ENCODE measurements at places on chromosomes 12 and 14.

DNA sequence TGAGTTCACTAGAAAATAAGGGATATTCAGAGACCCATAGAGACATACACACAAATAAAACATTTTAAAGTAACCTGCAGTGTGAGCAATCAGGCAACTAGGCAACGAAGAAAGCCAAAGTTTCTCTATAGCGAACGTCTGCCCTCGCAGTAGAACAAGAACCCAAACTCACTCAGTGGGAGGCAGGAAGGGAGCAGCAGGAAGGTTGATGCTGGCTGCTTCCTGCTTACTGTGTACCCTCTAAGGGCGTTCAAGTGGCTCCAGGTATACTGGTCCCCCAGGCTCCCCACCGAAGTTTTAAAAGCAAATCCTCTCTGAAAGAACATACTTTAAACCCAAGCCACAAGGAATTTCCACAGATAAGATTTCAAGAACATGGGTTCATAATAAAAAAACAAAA is 249.3 kb downstream of the FOXN3 start:
- no peak for DNase-seq

- no peak for DNase-seq
Observed at GRCh38 chr12:4539167-4539870, 629 bp downstream of the RAD51AP1 start.

- DNase-seq, result no peak
Observed at GRCh38 chr14:26444822-26445221, 153.0 kb downstream of the NOVA1 start.

- DNase-seq, result no peak
Observed at GRCh38 chr14:93965287-93965821, 11.0 kb downstream of the ASB2 start.

DNA sequence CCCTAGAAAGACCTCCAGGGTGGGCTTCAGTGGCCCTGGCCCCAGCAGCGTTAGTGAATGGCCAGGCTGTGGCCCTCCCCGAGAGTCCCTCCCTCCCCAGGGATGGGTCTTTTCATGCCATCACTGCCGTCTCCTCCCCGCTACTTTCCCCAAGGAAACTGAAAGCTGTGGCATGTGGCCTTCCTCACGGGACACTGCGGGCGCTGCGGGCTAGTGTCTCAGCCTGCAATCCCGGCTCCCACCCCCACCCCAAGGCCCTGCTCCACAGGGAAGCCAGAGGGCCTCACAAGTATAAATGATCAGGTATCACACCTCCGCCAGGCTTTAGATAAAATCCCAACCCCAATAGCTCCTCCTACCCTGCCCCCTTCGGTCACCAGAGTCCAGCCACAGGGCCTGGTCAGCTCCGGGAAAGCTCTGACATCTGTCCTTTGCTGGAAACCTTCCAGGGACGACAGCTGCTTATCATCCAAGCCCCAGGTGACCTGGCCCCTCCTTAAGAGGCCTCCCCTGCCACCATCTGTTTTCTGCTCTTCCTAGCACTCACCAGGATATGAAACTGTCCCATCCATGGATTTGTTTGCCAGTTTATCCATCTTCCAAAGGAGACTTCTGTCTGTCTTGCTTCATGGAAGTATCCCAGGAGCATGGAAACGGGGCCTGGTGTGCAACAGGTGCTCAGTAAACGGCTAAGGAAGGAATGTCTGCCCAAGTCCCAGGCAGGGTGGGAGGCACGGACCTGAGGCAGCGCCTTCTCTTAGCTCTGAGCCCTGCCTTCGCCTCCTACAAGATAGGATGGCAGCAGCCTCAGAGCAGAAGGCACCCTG is 31.6 kb downstream of the CCDC85C start:
- no peak for DNase-seq

DNA sequence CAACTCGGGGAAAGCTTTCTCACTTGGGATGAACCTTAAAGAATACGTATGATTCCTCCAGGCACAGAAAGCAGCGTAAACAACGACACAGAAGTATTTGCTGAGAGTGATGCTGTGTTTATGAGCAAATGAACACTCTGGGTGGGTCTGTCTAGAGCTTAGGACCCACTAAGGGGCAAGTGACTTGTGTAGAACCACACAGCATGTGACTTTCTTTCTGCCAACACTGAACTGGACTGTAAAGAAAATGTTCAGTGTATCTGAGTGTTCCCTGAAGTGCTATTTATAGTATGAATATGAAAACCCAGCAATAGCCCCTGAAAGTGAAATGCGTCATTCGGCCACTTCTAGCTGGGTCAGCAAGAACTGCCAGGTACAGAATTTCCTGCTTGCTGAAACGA is 78.5 kb downstream of the ST8SIA1 start:
- no peak for DNase-seq

DNA sequence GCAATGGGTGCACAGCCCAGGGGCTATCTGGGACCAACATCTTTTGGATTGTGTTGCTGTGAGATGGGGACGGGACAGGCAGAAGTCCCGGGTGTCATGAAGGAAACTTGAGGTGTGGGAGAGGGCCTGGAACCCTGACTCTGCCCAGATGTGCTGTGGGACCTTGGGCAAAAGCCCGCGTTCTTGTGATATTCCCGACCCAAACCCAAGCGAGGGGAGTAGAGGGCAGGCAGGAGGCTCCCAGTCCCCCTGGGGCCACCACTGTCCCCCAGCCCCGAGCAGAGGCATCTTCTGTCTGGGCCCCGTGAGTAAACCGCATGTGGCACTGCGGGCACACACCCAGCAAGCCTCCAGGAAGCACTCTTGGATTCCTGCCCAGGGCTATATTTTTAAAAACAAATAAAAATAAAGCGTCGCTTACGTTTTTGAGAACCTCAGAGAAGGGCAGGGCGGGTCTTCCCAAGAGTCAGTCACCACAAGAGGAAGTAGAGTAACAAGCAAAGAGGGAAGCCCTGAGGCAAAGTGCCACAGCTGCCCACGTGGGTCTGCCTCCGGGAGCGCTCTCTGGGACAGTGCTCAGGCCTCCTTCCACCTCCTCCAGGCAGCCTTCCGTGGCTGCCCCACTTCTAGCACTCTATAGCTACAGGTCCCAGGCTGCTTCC is 39.5 kb downstream of the BEGAIN start:
- peak; percentile 64 for DNase-seq

DNA sequence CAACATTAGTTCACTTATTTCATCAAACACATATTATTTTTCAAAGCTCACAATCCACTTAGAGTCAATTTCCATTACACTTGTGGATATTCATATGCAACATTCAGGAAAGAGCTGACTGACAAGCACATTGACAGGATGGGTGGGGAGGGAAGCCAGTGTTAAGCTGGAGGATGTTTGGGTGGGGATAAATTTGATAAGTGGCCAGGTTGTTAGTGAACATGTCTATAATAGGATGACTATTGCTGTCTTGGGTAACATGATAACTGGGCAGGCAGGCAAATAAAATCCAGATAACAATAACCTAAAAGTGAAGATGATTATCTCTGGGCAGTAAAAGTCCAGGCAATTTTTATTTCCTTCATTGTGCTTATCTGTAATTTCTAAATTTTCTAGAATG is 73.8 kb upstream of the OSBPL8 start:
- no peak for DNase-seq

GRCh38 chr14:77311217-77311616 is 9.5 kb downstream of the POMT2 start:
- no peak for DNase-seq

- no peak for DNase-seq
Observed at GRCh38 chr12:94783343-94783742, 133.0 kb upstream of the TMCC3 start.

GRCh38 chr12:14968478-14968877 is 4.4 kb upstream of the PDE6H start:
- no peak for DNase-seq
